NCI-H460 (cell line): ENCODE measurements at places on chromosomes 7 and 10.

DNA sequence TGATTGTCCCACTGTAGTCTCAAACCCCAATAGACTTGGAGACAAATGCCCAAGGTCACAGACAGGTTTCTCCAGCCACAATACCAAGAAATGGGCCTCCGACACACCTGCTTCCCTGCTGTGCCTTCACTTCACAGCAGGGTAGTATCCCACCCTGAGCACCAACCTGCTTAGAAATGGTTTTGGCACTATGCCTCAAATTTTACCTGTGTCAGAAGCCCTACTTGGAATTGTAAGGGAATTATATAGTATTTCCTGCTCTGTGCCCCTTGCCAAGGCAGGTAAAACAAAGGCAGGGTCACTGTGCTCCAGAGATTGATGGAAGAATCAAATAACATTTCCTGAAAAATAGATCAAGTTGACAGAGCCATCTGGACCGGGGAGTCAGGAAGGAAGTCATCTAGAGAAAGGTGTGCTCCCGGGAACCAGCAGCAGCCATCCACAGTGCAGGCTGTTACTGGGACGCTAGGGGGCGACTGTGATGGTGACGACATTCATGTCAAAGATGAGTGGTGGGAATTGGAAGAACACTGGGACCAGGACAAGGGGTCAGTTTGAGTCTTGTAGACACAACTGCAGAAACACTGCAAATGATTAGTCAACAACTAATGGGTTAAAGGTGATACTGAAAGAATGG, 117.8 kb upstream of the AKR1E2 start:
- DNase-seq, result no peak

GRCh38 chr10:24898501-24898900, 53.9 kb downstream of the PRTFDC1 start:
- DNase-seq, result no peak

DNA sequence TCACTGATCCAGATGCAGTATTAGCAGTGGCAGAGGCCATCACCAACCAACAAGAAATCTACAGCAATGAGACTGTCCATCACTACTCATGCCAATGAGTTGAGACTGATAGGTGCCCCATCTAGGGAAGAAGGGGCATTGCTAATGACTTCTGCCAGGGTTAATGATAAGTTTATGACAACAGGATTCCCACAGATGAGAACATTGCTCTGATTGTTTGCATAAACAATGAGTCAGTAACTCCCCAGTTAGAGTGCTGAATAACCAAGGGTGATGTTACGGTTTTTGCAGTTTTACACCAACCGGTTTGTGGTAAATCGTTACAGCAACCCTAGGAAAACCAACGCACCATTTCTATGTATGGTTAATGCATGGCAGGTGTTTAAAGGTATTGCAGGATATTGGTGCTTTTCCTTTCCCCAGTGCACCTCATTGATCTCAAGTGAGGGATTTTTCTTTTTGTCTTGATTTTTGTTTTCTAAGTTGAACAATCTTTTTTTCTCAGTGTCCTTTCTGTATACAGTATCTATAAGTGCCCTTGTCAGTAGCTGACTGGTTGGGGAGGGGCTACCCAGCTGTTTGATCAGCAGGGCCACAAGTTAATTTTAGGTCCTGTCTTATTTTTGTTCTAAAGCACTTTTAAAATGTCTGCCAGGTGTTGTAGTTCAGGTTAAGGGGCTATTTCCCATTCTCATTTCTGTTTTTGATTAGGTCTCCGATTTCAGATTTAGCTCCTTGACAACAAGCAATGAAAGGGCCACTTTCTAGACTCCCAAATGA, 3.9 kb upstream of the CSGALNACT2 start:
- no peak for DNase-seq

- no peak for DNase-seq
These were observed 478.6 kb downstream of the LRMDA start for GRCh38 chr10:75910032-75910431.

GRCh38 chr10:98055841-98056516, 25.6 kb upstream of the CRTAC1 start:
- peak; percentile 33 for DNase-seq

DNA sequence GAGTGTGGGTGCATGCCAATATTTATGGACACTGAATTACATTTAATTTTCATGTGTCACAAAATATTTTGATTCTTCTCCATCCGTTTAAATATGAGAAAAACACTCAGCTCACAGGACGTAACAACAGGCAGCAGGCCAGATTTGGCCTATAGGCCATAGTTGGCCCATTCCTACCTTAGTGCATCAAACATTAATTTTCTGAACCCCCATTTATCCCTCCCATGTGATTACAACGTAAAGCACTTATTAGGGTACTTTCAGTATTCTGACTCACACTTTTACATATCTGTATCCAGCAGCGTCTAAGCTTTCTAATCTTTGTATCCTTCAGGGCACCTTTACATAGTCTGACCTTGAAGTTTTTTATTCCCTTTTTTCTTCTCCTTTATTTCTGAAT, 4.0 kb downstream of the IDI1 start:
- no peak for DNase-seq

- DNase-seq, result peak; percentile 68
These were observed 4.5 kb upstream of the PLXNA4 start for GRCh38 chr7:132580717-132581285.

DNA sequence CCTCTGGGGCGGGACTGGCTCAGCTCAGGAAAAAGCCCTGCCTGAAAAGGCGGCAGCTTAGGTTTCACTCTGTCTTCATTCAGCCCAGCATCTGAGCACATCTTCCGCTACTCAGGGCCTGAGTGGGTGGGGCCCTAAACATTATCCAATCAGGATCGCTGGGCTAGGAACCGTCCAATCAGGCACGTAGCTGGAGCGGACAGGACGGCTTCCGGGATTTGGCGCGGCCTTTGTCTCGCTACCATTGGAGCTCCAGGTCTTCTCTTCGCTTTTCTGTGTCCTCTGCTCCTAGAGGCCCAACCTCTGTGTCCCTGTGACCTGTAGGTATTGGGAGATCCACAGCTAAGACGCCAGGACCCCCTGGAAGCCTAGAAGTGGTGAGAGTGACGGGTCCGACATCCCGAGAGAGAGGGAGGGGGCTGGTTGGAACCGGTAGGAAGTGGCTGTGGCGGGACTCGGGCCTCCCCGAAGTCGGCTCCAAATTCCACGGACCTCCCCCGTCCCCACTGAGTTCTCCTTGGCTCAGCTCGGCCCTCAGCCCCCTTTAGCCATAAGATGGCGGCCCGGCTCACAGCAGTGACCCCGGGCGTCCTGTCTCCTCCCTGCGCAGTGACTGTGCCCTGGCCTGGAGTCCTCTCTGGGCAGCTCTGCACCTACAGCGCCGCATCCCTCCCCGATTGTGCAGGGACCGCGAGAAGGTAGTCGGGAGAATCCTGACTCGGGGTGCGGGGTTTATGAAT, 99.1 kb downstream of the ZNF680 start:
- DNase-seq, result no peak

GRCh38 chr7:129859183-129859582, 93.6 kb downstream of the UBE2H start:
- no peak for DNase-seq

GRCh38 chr10:33423154-33423529, 88.7 kb upstream of the NRP1 start:
- no peak for DNase-seq

GRCh38 chr10:14032406-14032998, 298.2 kb downstream of the FRMD4A start:
- DNase-seq, result no peak

- no peak for DNase-seq
These were observed 215.5 kb downstream of the ACTR3B start for GRCh38 chr7:152975076-152975475.

DNA sequence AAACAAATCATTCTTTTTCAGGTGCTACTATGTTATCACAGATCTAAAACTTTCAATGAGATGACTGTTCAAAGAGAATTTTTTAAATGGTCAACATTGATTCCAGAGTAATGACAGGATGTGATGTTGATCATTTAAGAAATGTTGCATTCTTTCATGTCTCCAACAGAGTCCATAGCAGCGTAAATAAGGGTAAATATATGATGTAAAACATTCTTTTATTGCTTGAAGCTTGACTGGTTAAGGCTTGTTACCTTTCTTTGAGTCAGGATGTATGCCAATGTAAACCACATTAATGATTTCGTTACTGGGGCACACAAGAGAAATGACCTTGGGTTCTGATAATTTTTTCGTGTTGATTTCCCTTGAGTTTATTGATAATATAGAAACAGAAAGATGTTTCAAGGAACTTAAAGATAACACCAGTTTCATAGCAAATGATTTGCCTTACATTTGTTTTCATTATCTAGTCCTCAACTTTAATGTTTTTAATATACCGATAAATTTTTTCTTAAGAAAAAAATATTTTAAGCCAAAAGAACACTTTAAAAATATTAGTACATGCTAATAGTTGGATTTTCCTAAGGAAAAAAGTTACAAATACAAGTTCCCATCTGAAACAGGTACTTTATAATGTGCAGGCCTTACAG, 3.5 kb downstream of the STK17A start:
- DNase-seq, result no peak

- no peak for DNase-seq
These were observed 80.0 kb downstream of the FBXL13 start for GRCh38 chr7:102994567-102994966.

- peak; percentile 59 for DNase-seq
These were observed 10.4 kb upstream of the SMC3 start for GRCh38 chr10:110556969-110557601.

- no peak for DNase-seq
These were observed 166.3 kb upstream of the TMEM196 start for GRCh38 chr7:19939746-19940145.

GRCh38 chr10:10958041-10958440, 59.6 kb upstream of the CELF2 start:
- DNase-seq, result no peak

DNA sequence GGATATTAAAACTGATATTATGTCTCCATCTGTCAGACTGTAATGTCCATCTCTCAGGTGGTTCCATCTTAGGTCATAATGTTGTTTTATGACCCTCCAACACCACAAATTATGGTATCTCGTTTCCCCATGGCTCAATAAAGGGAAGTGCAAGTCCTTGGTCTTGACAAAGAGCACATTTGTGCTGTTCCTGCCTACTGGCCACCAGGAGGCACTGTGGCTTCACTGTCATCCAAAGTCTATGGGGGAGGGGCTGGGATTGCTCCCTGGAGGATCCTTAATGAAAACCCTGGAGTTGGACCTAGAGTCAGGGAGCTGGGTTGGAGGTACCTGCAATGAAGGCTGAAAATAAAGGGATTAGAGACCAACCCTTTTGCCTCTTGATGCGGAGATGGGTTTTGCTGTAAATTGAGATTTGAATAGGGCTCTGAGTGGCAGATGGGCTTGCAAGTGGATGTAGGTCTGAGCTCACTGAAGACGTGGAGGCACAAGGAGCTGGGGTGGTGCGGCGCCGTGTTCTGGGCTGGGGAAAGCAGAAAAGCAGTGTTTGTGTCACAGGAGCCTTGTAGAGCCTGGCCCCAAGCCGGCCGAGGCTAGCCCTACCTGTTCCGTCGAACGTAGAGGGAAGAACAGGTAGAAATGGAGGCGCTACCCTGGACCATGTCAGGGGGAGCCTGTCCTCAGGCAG, 180.5 kb upstream of the PRSS58 start:
- peak; percentile 26 for DNase-seq

DNA sequence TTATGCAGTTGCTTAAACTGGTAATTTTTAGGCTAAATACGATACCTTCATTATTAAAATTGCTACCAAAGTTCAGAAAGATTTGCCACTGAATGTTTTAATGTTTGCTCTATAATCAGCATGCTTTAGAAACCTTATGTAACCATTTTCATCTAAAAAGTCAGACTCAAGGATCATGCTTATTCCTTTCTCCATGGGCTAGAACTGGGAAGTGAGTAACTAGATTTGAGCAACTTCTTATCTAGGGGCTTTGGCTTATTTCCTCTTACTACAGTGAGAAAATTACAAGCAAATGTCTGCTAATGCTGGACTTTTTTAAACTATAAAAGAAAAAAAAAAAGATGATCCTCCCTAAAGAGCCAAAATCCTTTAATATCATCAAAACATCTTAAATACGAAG, 215.9 kb downstream of the CRPPA start:
- no peak for DNase-seq

DNA sequence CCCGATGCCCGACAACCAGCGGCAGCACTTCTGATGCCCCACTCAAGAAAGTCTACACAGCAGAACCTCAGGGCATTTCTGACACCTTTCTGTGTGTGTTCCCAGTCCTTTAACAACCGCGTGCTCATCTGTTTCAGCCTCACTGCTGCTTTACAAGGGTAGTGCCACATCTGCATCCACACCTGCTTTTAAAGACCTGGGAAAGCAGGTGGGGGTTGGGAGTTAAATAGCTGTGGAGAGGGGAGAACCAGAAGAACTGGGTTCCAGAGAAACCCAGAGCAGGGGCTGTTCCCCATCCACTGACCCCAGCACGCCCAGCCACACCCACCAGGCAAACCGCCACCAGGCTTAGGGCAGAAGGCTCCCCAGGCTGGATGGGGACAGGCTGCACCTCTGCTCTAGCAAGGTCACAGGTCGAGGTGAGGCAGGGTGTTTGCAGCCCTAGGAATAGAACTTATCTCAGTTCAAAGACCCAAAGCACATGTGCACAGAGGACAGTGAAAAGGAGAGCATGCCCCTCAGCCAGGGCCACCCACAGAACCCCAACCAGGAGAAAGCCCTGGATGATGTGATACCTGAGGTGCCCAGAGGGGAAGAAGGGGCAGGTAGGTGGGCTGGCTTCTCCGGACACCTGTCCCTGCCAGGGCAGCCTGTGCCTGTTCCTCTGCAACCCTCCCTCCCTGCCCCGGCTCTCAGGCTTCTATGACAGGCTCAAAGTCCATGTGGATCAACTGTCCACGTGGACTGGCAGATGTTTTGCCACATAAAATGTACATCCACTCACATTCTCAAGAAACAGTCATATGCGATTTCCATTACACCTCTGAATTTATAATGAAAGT, 51.3 kb downstream of the COBL start:
- DNase-seq, result no peak

DNA sequence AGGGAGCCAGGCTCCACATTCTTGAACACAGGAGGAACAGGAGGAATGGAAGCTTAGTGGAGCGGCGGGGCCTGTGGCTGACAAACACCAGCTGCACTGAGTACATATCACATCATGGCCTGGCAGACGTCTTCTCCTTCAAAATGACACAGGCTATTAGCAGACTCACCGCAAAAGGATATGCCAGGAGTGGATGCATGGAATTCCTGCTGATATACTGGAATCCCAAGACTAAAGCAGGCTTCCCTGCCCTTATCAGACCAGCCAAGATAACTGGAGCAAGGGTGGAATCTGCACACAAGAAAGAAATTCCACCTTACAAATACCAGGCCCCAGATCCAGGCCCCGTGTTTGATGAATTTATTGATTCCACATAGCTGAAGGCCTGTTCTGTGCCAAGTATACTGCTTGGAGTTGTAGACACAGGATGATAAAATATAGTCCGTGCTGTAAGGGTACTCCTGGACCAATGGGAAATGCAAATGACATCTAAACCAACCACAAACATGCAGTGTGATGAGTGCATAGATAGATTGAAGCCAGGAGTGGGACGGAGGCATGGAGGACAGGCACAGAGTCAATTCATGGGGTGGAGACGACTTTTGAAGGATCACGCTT, 480.5 kb upstream of the ZMIZ1 start:
- DNase-seq, result no peak

GRCh38 chr7:66758950-66759628, 18.6 kb downstream of the RABGEF1 start:
- no peak for DNase-seq

GRCh38 chr7:101739775-101740398, 77.5 kb upstream of the CUX1 start:
- DNase-seq, result no peak

- no peak for DNase-seq
These were observed 17.4 kb upstream of the SVIL start for GRCh38 chr10:29652192-29652591.

- DNase-seq, result peak; percentile 34
These were observed 17.0 kb downstream of the FAM131B start for GRCh38 chr7:143345428-143345900.
